ENCODE measurements at places on chromosomes 6 and 20.

DNA sequence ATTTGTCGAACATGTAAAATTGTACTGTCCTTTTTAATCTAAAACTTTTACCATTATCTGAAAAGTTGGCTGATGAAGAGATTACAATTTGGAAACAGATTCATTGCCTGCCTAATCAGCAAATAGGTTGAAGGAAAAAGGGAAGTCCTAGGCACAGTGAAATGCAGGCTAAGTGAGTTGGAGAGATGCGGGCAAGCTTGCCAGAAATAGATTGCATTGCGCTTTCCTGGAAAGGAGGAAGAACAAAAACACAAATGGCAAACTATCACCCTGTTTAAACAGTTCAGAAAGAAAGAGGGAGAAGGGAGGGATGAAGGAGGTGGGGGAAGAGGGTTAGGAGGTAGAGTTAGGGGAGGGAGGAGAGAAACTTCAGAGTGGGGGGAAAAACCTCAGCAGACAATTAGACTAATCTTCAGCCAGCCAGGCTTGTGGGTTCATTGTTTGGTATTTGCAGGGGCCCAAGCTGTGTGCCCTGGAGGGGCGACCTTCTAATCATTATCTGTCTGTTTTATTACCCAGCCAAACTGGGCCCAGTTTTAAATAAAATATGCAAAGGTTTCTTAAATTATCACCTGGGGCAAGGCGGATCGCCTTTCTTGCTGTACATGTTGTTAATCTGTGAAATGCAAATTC, 465.2 kb downstream of the TFAP2B start:
- no peak for DNase-seq

GRCh38 chr20:12966468-12967085, 42.2 kb upstream of the SPTLC3 start:
- DNase-seq = no peak

GRCh38 chr6:128437685-128438084, 82.7 kb downstream of the PTPRK start:
- DNase-seq = no peak

- DNase-seq = no peak
Measured at GRCh38 chr20:25224941-25225340, 22.9 kb upstream of the PYGB start.

DNA sequence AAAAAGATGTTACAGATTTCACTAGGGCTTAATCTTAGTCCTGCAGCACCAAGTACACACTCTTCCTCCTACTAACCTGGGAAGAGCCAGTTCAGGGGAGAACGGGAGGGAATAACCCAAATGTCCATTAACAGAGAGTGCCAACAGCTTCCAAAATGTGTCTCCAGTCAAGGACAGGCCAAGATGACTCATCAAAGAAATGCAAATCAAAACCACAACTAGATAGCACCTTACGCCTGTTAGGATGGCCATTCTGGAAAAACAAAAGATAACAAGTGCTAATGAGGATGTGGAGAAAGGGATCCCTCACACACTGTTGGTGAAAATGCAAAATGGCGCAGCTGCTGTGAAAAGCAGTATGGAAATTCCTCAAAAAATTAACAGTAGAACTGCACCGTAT, 3.8 kb upstream of the MAS1L start:
- no peak for DNase-seq

DNA sequence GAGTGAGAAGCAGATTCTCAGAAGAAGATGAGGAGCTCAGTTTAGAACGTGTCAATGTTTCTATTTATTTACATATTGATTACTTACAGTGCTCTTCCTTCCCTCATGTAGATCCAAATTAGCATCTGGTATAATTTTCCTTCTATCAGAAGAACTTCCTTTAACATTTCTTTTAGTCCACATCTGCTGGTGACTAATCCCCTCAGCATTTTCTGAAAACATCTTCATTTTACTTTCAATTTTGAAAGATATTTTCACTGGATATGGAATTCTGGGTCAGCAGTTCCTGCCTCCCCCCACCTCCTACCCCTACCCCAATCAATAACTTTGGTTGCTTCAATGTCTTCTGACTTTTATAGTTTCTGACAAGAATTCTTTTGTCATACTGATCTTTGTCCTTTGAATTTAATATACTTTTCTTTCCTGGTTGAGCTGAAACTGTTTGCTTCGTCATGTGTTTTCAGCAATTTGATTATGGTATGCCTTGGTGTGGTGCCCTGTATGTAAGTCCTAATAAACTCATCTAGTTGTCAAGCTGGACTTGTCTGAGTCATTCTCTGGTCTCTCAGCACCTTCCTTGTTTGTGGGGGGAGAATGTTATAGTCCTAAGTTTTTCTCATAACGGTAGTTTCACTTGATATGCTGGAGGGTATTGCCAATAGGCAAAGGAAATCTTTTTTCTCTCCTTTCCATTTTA, 57.0 kb downstream of the SMPDL3A start:
- no peak for DNase-seq

DNA sequence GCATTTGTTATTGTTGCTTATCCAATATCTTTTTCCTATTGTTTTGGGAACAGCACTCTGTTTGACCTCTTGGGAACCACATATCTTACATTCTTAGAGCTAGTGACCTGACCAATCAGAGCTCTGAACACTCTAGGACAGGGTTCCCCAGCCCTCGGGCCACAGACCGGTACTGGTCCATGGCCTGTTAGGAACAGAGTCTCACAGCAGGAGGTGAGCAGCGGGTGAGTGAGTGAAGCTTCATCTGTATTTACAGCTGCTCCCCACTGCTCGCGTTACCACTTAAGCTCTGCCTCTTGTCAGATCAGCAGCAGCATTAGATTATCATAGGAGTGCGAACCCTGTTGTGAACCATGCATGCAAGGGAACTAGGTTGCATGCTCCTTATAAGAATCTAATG, 226.0 kb upstream of the TSHZ2 start:
- DNase-seq = no peak

DNA sequence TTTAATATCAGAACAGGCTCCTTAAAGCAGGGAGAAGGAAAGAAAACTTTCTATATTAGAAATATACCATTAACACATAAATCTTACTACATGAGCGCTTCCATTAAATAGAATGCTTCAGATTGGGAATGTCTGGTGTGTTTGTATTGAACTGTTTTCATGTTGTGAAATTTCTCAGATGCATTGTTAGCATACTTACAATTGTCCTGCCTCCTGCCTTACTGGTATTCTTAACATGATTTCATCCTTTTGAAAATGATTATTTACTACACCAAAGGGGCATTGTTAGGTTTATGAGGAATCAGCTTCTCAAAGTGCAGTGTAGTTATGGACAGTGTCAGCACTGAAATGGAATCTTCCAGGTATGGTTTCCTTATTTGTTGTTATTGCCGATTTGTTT, 145.6 kb downstream of the MTFR2 start:
- DNase-seq = no peak

GRCh38 chr20:17759449-17759848, 59.7 kb downstream of the BANF2 start:
- DNase-seq = no peak

GRCh38 chr20:22005535-22005934, 300.1 kb downstream of the PAX1 start:
- no peak for DNase-seq

DNA sequence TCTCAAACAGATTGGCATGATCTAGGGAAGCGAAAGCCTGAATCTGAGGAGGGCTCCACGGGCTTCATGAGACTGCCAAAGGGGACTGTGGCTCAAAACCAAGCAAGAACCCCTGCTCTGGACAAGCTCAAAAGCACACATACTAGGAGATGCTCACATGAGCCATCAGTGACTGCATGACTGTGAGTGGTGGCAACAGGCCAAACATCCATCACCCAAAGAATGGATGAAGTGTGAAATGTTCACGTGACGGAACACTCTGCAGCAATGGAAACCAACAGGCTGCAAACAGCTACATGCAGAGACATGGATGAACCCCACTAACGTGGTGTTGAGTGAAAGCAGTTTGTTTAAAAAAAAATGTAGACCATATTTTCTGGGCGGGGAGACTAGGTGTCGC, 136.3 kb downstream of the PREX1 start:
- no peak for DNase-seq

GRCh38 chr20:40207655-40208054, 481.4 kb downstream of the MAFB start:
- no peak for DNase-seq

DNA sequence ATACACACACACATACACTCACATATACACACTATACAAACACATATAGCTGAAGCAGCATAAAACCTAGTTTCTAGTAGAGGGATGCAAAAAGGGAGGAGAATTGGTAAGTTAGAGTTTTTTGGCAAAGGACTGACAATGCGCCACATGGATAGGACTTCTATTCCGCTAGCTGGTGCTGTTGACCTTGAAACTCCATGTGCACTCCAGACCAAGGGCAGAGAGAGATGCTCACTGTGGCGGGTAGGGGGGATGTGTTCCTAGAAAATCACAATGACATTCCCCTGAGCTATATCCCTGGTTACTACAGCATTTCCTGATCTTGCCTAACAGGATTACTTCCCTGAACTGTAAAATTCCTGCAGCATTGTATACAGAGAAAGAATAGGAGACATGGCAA, 19.2 kb downstream of the MICA start:
- DNase-seq = no peak

GRCh38 chr20:6765469-6766058, 1.9 kb upstream of the BMP2 start:
- no peak for DNase-seq

DNA sequence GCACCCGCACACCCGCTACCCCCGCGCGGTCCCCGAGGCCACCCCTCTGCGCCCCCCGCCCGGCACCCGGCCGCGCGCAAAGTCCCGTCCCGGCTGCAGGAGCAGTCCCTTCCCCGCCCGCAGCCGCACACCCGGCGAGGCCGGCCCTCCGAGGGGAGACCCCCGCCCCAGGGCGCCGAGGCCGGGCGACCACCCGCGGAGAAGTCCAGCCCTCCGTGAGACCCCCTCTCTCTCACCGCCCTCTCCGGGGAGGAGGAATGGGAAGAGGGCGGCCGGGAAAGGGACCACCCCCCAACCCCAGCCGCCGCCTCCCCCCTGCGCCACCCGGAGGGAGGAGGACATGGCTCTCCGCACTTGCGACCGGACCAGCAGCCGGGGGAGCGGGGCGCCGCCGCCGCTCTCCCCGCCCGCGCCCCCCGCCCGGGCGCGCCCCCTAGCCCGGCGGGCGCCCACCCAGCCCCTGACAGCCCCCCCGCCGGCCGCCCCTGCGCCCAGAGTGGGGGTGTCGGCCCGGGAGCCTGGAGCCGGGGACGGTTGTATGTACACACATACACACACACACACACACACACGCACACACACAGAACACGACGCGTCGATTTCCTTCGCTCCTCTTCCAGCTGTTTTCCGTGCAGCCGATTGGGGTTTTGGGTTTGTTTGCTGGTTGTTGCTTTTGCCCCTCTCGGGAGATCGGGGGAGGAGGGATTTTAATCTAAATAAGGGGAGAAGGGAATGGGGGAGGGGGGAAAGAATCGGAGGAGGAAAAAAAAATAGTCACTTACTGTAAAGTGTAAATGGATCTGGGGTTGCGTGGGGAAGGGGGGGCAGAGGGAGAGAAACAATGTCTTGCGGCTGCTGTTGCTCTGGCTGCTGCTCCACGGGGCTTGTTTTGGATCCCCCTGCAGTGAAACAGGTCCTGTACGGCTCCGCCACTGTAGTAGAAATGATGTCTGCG, at the start of gene ATXN1:
Gene ATXN1, minus strand, starts transcription at position 945 of the 955 bp plus-strand sequence.
- no peak for DNase-seq

DNA sequence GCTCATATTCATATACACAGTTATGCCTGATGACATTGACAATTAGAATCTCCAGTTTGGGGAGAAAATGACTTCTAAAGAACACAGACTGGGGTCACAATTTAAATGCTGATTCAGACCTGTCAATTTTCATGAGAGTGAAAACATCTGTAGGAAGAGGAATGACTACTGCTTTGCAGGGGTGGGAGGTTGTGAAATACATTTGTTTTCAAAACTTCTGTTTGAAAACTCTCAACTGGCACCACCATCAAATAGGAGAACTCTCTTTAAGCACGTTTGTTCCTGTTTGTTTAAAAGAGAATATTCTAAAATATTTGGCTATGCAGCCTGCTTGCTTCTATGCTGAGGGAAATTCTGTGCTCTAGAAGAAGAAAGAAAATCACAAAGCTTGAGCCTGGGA, 50.8 kb upstream of the ADGRF5 start:
- no peak for DNase-seq

DNA sequence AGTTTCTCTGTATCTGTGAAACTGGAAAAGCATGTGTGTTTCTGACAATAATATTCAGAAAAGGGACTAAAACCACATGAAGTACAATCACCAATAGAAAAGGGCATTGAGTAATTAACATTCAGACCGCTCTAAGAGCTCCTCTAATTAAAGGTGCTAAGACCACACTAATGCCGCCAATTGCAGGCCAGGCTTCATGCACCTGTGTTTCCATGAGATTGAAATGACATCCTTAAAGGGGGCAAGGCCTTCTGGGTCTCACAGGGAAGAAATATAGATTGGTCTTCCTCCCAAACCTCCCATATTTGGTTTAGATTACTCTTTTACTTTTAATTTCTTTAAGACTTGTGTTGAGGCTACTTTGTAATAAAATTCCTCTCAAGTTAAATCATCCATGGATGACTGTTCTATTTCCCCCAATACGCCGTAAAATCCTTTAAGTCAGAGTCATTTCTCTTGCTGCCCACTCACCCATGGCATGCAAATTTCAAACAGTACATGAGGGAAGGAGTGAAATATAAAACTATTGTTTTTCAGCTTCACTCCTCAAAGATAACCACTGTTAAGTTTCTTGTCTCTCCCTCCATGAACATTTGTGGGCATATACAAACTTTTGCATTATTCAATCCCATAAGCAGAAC, 110.6 kb downstream of the UBE3D start:
- DNase-seq = no peak

- DNase-seq = no peak
Measured at GRCh38 chr6:37893257-37893656, 73.7 kb downstream of the ZFAND3 start.

- no peak for DNase-seq
Measured at GRCh38 chr6:30725713-30726505, 5.8 kb downstream of the TUBB start.

- no peak for DNase-seq
Measured at GRCh38 chr20:50450881-50451752, 59.1 kb upstream of the PTPN1 start.

- no peak for DNase-seq
Measured at GRCh38 chr20:44911264-44911921, 1.5 kb downstream of the PABPC1L start.

- no peak for DNase-seq
Measured at GRCh38 chr6:137921823-137922222, 54.8 kb downstream of the TNFAIP3 start.

DNA sequence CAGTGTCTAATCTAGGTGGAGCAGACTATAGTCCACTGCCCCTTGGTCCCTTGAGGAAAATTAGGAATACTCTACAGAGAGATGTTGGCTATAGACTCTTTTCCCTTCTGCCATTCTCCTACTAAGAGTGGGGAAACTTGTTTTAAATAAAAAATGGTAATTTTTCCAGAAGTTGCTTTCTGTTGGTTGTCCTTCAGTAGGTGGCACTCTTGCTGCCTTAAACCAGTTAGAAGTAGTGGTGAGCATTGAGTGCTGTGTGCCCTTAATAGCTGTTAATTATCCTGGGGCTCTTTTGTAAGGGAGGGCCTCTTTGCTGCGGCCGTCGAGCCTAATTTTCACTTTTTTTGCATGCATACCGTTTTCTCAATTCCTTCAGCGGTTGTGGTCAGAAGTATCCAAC, 2.8 kb downstream of the CMTR1 start:
- DNase-seq = no peak
